ENCODE measurements at places on chromosomes 1 and 21. TPM values are rescaled to one million over a fixed set of nuclear protein-coding genes. Genes with fewer than 3 reads are reported as not detected.

GRCh38 chr1:165994107-165994506 lies 166.7 kb downstream of the UCK2 start:
- no peak for DNase-seq

DNA sequence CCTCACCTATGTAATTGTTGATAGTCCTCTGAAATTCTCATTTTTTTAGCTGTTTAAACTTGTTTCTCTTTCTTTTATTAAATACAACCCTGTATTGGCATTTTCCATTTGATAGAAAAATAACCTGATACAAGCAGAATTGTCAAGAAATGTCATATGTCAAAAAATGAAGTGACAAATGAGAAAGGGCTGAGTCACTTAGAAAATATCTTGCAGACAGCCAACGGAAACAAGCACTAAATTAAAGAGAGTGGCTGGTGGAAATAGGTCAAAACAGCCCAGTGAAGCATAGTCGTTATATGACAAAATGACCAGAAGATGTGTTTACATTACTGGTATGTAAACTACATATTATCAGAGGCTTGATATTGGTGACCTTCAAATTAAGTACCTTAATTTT lies 484.4 kb downstream of the PLA2G4A start:
- DNase-seq, result no peak

DNA sequence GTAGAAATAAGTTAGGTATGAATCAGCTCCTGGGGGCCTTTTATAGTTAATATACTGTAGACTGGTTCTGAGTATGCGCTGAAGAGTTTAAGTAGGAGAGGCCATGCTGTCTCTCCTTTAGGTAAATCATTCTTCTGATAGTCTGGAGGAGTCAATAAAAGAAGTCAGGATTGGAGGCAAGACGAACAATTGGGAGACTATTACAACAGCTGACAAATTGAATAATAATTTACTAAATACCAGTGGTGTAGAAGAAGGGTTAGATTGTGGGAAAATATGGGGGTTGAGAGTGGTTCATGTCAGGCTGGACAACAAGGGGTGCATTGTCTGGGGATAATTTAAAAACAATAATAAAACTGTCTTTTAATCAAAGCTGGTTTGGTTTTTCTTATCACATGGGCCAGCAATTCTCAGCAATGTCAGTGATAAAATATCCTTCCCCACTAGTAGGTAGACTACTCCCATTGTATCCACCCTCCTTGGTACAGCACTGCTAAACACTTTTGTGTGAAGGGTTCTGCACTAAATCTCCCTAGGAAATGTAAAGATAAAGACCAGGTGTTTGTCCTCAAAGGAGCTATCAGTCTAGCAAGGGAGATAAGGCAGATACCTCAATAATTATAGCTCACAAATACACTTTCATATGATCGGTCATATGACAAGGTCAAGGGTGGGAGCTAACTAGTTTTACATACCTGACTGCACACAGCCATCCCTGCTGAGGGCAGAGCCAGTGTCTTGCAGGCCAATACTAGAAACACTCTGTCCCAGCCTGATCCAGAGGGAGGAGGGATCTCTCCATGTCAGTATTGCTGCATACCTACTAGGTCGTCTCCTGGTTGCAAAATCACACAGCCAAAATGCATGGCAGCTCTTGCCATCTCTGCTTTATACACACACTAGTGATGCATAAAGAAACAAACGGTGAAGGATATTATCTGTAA lies 299.7 kb downstream of the VAV3 start:
- DNase-seq, result no peak

DNA sequence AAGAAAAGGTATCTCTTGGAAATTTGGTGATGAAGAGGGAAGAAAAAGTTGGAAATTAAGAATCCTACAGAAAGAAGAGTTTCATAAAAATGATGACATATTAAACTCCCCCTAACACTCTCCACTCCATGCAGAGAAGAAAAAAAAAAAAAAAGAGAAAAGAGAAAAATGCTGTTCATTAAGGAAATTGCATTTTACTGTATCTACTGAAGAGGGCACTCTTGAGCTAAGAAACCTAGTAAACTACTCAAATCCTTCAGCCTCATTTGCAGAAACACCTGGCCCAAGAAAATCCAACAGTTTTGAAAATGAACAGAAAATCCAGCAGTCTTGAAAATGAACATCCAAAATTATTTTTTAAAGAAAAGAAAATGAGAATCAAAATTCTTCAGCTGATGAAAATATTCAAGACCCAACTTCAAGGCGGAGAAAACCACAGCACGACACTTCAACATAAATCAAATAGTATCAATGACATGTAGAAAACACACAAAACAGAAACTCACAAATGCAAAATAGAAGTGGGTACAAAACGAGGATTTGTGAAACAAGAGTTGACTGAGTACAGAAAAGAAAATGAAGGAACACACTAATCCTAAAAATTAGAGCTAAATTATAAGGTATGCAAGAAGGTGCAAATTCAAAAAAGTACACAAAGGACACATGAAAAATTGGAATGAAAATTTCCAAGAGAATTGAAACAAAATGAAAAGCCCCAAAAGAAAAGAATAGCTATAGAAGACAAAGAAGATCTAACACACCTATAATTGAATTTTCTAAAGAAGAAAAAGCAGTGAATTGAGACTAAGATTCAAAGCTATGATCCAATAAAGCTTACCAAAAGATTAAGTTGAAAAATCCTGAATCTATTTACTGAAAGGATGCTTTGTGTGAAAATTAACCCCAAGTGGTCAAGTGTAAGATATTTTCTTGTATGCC lies 73.2 kb upstream of the DNAJC6 start:
- DNase-seq, result no peak

The IVL gene
- total RNA-seq, result not detected

The PINK1 gene
- 9.4 TPM for total RNA-seq

The LIN28A gene
- total RNA-seq, result not detected

The SPRR1B gene
- not detected for total RNA-seq

Data from activated naive CD8-positive, alpha-beta T cell treated with anti-CD3 and anti-CD28 coated beads, Interleukin-2, amount 10 ng/mL, durations not matched to agents 7 days and 5 days (primary cell).